ENCODE measurements at places on chromosomes 1 and 21.

- DNase-seq, result no peak
These were observed 10.3 kb downstream of the SH3GLB1 start for GRCh38 chr1:86714561-86715244.

GRCh38 chr1:234840843-234841242 is 230.9 kb upstream of the IRF2BP2 start:
- DNase-seq, result no peak

DNA sequence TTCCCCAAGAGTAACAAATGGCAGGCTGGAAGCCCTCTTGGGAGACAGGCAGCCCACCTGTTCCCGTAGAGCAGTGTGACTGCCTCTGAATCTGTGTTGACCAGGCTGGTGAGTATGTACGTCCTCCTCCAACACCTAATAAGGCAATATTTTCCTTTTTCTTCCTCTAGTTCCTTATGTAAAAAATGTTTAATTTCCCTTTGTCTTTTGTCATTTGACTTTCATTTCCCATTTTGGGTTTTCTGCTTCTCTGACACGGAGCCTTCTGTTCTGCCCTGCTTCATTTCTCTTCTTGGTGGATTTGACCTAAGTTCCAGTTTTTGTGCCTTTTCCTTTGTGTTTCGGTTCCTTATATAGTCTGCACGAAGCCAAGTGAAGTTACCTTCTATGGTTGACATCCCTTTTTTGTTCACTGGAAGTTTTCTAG is 65.8 kb upstream of the ATF3 start:
- DNase-seq, result no peak

GRCh38 chr1:211978596-211978995 is 56.8 kb downstream of the INTS7 start:
- DNase-seq, result no peak

- DNase-seq, result no peak
These were observed 40.9 kb downstream of the FBXO2 start for GRCh38 chr1:11613347-11613746.

DNA sequence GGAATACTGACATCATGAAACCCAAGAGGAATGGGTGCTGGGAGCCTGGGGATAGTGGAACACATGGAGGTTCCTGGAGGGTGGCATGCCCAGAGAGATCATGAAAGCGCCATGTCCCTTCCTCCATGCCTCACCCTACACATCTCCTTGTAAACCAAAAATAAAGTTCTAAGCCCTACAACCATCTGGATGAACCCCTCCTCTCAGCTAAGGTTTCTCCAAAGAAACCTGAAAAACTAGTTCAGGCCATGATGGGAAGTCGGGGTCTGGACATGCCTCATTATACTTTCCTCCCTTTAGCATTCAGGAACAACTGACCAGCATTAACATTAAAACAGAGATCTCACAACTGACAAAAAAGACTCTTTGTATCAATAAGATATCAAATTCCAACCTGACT is 68.5 kb downstream of the ACBD6 start:
- DNase-seq, result no peak

DNA sequence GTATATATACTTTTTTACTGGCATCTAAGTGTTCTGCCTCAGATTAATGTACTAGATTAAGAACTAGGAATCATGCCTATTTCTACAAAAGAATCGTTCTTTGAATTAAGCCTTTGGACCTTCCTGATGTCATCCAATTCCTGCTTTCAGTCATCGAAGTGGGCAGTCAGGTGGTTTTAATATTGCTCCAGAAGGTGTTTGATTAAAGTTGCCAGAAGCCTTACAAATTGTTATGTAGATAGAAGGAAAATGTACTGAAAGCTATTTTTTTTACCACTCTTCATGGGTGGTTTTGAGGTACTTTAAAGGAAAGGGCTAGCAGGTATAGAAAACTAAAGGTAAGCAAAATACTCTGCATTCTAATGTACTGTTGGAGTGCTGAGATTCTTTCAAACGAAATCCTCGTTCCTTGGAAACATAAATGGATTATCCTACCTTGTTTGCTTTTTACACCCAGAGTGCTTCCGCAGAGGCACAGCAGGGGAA is 716 bp downstream of the CTBS start:
- no peak for DNase-seq

DNA sequence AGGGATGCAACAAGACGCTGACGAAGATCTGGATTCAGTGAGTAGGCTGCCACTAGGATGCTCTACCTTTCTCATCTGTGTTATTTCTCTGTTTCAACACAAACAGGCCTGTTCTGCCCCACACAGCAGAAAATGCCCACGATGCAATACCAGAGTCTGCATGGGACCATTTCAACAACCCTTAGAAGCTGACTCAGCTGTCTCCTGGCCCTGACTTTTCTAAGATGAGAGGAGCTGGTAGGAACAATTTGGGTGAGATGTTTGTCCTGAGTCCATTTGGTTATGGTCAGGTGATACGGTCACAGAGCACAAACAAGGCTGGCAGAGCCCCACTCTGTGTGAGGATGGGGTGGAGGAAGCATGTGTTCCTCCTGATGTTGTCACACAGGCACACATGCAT is 11.5 kb upstream of the SLC2A1 start:
- no peak for DNase-seq

DNA sequence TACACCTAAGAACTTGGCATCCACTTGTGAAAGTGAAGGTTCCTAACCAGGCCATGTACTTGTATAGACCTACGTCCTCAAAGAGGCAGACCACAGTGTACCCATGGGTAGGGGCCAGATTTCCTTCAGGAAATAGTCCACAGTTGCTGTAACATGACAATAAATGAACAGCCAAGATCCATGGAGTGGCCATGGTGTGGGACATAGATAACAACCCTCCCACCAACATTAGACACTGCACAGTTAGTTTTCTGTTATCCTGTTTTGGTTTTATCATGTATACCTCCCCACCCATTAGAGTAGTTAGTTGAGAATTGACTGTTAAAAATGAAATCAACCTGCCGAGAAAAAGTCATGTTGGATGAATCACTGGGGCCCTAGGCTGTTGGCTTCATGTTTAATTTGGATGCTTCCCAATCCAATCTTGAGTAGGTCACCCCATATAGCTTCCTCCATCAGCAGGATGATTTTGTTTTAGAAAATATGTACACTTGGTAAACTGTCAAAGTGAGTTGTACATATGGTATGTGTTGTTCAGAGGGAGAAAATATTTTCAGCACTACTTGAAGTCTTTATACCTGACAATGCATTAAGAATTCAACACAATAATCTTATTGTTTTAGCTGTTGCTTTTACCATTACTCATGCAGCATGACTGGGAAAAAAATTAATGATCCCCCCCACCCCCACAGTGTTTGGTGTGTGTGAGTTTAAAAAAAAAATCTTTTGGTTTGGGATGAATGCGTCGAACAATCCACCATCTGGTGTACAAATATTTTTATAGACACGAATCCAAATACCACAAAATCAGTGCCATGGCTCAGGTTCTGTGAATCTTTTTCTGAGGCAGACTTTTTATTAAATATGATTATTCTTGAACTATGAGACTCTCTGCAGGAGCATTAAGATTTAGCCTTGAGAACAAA is 88.3 kb upstream of the ARHGAP29 start:
- no peak for DNase-seq

GRCh38 chr1:16038620-16038912 is 5.0 kb upstream of the CLCNKB start:
- DNase-seq, result no peak

GRCh38 chr21:42012344-42012743 is 2.2 kb upstream of the ZBTB21 start:
- no peak for DNase-seq

DNA sequence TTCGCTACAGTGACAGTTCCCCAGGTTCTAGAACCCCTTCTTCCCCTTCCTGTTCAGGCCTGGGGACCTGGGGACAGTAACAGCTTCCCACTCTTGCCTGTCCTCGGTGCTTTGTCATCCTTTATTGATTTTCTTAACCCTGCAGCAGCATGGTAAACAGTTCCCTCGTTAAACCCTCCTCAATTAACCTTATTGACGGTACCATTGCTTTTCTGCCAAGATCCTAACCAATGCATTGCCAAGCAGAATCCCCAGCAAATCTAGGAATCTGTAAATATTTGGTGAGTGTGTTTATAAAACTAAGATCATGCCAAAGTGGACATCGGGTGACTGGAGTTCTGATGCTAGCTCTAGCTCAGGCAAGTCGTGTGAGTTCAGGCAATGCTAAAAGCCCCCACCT is 99.6 kb upstream of the KAZN start:
- no peak for DNase-seq
